ENCODE measurements at places on chromosomes 4 and X.

- no peak for DNase-seq
These were observed 506.9 kb downstream of the MID1IP1 start for GRCh38 chrX:39308126-39308525.

- DNase-seq: no peak
These were observed 5.4 kb upstream of the LSM6 start for GRCh38 chr4:146170149-146170548.

DNA sequence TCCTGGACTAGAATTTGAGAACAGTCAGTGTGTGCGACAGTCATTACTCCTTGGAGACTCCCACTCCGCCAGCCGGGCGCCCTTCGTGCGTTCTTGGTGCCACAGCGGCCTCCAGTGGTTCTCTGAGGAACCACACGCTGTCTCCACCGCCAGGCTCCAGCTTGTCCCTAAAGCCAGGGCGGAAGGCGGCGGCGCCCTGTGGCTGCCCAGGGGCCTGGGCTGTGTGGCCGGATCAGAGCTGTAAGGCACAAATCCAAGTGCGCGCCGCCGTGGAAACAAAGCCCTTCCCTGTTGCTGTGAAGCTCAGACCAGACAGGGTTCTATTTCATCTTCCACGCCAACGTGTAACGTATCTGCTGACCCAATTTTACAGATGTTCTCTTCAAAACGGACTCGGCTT lies 34.2 kb downstream of the IDS start:
- DNase-seq: peak; percentile 75

DNA sequence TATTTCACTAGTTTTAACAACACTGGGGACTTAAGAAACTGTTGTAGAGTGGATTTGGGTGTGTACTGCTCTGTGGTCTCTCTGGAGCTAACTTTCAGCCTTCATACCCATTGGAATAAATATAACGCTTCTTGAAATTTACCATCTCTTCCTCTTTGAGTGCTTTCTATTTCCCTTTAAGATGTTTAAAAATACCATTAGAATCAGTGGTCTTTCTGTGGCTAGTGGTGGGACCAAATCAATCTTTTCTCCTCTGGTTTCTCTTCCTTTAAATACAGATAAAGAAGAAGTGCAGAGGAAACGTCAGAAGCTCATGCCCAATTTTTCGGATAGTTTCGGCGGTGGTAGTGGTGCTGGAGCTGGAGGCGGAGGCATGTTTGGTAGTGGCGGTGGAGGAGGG lies 92.0 kb downstream of the NFKB1 start:
- DNase-seq: no peak

- DNase-seq: no peak
These were observed 190.9 kb downstream of the RAP1GDS1 start for GRCh38 chr4:98452091-98452490.

GRCh38 chr4:174005422-174005821 lies 278.0 kb downstream of the FBXO8 start:
- DNase-seq: no peak

DNA sequence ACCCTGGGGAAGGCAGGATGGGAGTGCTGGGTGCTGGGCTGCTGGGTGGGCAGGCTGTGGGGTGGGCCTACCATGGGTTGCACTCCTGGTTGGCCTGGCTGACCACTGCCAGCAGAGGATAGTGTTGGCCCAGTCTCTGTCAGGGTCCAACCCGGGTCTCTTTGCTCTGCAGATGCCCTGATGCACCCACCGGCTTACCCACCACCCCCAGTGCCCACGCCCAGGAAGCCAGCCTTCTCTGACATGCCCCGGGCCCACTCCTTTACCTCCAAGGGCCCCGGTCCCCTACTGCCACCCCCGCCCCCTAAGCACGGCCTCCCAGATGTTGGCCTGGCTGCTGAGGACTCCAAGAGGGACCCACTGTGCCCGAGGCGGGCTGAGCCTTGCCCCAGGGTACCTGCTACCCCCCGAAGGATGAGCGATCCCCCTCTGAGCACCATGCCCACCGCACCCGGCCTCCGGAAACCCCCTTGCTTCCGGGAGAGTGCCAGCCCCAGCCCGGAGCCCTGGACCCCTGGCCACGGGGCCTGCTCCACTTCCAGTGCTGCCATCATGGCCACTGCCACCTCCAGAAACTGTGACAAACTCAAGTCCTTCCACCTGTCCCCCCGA lies 14.2 kb upstream of the ADD1 start:
- no peak for DNase-seq

DNA sequence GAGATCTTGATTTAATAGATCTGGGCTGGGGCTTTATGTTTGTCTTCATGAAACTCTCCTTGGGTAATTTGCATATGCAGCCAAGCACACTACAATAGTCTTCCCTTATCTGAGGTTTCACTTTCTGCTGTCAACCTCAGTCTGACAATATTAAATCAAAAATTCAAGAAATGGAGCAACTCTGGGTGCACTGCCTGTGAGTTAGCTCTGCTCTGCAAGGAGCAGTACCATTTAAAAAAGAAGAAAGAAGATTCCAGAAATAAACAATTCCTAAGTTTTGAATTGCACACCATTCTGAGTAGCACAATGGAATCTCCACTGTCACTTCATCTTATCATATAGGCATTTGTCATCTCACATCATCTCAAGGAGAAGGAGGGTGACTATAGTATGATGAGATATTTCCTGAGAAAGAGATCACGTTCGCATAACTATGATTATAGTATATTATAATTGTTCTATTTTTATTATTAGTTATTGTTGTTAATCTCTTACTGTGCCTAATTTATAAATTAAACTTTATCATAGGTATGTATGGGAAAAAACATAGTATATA lies 9.4 kb downstream of the FNIP2 start:
- no peak for DNase-seq

- no peak for DNase-seq
These were observed 14.6 kb downstream of the HDX start for GRCh38 chrX:84487365-84488353.

GRCh38 chrX:2928583-2929434 lies at the start of gene ARSD:
Gene ARSD, minus strand, starts transcription at chrX:2929339. Its CDS starts 64 bp downstream, at chrX:2929275.
- DNase-seq: peak; percentile 29

GRCh38 chrX:56729152-56729850 lies at the start of gene NBDY:
Gene NBDY, plus strand, starts transcription at chrX:56729243. Its CDS starts 111 bp downstream, at chrX:56729354.
- peak; percentile 78 for DNase-seq

DNA sequence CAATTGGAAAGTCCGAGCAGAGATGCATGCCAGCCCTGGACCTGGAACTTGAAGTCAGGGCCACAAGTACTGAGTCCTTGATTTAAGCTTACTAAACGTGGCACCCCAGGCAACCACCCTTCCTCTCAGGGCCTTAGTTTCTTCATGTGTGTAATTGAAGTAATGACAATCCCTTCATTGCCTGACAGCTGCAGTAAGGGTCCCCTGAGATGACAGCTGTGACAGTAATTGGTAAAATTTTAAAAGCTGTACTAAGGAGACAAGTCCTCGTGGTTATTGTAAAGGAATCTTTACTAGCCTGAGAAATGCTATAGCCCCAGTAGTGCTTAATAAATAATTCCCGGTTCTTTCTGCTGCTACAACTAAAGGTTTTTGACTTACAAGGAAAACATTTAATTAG lies 175.1 kb upstream of the RADX start:
- DNase-seq: no peak

GRCh38 chr4:5460106-5460801 lies 248.1 kb downstream of the EVC2 start:
- no peak for DNase-seq

Data from NCI-H2227 treated with DMSO at 0.1 percent for 48 hours (cell line).